ENCODE measurements at places on chromosomes 2 and 18.
A peak's percentile ranks its signal among the peaks of the same experiment; 100 is the strongest.

DNA sequence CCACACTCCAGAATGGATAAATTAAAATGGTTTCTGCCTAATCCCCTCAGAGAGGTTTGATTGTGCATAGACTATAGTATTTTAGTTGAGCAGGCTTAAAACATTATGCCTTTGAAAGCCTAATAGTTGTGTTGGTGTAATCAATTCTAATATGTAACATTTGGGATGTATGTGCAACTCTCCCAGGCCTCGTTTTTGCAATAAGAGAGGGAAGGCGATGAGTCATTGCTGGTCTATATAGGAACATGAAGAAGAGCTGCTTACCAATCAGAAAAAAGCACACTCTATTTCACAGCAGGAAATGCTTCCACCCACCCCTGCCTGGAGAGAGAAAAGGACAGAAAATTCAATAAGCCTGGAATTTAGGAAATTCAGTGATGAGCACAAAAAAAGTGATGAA lies 1424.0 kb upstream of the PIK3C3 start:
- no peak for DNase-seq

DNA sequence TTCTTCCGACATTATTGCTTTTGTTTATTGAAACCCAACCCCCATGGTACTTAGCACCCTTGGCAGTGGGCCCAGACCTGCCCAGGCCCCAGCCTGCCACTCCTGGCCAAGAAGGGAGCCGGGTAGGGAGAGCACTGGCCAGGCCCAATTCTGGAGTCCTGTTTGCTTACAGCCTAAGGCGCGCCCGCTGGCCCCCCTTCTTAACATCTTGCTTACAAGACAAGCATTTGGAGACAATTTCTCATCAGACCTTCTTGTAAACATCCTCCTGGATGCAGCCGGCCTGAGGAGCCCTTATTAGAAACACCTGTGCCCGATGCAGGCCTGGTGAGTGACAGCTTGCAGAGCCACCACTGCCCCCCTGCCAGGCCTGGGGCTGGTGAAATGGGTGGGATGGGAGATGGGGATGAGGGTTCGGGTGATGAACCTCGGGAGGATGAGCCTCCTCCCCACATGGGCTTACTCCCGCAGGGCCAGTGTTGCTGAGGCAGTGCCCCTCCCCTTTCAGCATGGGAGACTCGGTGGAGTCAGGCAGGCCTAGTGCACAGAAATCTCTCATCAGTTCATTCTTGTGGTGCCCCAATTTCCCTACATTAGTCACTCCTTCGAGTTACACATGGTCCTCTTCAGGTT lies 217.5 kb downstream of the CYP26B1 start:
- peak; percentile 5 for DNase-seq

DNA sequence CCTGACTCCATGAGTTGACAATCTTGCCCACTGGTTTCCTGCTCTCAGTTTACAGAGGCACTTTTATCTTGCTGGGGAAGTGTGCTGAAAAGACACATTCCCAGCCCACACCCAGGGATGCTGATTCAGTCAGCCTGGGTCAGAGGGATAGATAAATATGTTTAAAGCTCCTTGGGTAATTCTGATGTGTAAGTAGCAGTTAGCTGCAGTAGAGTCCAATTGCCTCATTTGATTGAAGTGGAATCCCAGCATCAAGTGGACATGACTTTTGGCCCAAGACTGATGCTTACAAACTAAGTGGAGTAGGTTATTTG lies 29.4 kb downstream of the PSD4 start:
- DNase-seq = no peak

- DNase-seq = no peak
These were observed 67.1 kb upstream of the MAP4K4 start for GRCh38 chr2:101630224-101630949.

DNA sequence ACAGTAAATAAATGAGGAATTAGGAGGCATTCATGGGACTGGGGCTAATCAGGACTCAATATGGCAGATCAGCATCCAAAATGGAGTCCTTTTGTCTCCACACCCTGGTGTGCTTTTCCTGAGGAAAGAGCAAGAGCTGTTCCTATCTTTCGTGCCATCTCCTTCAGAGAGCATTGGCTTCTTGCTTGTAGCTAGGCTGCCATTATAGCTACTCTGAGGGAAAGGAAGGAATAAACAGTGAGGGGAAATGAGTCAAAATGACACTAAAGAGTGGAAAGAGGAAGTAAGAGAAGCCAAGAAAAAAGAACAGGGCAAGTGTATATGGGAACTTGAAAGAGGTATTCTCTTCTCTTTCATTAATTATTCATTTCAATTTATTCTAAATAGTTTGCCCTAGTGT lies 8.4 kb upstream of the NMI start:
- DNase-seq = no peak

DNA sequence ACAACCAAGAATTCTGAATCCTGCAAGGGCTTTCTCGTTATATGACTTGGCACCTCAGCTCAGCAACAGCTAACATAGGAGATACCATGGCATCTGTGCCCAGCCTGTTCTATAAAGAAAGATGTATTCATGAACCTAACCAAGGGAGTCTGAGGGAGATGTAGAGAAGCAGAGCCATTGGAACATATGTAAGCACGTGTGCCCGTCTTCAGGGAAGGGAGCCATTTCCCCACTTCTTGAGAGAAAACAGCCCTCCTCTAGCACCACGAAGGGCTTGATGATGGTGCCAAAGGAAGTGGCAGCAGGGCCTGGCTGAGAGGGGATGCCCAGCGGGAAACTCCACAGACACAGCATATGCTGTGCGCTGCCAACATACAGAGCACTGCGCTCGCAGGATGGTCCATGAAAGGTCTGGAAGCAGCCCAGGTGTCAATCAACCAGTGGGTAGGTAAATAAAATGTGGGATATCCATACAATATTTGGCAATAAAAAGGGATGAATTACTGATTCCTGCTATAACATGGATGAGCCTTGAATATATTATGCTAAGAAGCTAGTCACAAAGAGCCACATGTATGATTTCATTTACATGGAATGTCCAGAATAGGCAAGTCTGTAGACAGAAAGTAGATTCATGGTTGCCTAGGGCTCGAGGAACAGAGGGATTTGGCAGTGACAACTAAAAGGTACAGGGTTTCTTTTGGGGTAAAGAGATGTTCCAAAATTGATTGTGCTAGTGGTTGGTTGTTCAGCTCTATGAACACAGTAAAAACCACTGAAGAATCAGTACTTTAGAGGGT lies 16.1 kb downstream of the TMEM247 start:
- no peak for DNase-seq

All from NCI-H1436 treated with DMSO at 0.1 percent for 48 hours (cell line).